ENCODE measurements at places on chromosomes 7 and 10. TPM values are rescaled to one million over a fixed set of nuclear protein-coding genes. Genes with fewer than 3 reads are reported as not detected.

- peak; percentile 79 for DNase-seq
Measured at GRCh38 chr10:98316661-98317060, 48.7 kb upstream of the LOXL4 start.

LFNG gene
- total RNA-seq: 11.6 TPM

SPDYE3 gene
- total RNA-seq: not detected

GRCh38 chr7:112494656-112495055 is 13.9 kb downstream of the LSMEM1 start:
- no peak for DNase-seq

DNA sequence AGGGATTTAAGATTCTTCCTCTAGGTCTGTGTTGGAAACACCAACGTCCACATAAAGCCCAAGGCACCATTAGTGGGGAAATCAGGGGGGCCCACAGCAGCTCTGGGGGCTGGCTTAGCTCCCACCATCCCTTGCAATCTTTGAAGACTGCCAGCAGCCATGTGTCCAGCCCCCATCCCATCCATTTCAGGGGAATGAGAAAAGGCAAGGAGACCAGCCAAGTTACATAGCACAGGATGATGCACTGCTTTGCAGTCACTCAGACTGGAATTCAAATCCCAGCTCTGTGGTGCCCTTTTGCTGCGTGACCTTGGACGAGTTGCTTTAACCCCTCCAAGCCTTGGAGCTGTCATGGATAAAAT is 108.9 kb upstream of the ZMIZ1 start:
- DNase-seq: no peak

DNA sequence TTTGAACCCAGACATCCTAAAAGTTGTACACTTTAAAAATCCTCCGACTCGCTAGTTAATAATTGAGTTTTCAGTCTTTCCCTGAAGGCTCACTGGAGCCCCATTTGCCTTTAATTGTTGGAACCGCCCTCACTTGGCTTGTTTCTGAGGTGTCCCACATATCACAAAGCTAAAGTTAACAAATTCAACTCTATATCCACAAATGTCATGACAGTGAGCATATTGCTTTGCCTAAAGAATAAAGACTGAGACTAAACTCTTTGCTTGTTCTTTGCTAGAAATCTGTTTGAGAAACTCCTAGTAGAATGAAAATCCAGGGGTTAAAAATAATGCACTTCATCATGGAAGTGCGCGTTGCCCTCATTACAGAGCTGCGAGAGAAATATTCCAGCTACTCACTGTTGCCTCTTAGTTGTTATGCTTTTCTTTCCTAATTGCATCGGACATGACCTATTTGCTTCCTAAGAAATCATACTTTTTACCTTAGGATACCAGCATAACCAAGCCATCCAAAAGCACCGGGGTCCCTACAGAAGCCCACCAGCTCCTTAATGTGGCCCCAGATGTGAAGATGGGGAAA is 752 bp downstream of the THSD7A start:
- no peak for DNase-seq

- no peak for DNase-seq
Measured at GRCh38 chr7:98027342-98028033, 37.5 kb upstream of the OCM2 start.

GRCh38 chr7:79180533-79180932 is 272.9 kb downstream of the MAGI2 start:
- DNase-seq: no peak

LRRD1 gene
- under 0.01 TPM for total RNA-seq

DNA sequence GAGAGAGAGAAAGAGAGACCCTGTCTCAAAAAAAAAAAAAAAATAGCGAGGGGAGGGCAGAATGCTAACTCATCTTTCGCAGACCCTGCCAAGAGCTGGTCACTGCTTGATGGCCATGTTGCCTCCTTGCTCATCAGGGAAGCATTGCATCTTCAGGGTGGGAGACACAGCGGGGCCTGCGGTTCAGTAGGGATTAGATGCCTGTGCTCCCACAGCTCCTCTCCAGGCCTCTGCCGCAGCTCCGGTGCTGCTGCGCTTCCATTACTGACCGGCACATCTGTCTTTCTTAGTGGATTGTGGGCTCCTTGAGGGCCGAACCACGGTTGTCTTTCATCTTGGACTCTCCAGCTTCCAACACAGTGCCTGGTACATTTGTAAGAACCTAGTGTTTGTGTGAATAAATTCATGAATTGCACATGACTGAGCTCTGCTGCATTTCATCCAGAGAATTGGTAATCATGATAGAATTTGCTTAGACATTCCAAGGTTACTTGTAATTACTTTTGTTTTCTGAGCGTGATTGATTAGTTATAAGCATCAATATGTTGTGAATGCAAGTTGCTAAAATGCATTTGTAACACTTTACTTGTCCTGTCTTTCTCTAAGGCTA is 16.8 kb downstream of the HK1 start:
- DNase-seq: no peak

DNA sequence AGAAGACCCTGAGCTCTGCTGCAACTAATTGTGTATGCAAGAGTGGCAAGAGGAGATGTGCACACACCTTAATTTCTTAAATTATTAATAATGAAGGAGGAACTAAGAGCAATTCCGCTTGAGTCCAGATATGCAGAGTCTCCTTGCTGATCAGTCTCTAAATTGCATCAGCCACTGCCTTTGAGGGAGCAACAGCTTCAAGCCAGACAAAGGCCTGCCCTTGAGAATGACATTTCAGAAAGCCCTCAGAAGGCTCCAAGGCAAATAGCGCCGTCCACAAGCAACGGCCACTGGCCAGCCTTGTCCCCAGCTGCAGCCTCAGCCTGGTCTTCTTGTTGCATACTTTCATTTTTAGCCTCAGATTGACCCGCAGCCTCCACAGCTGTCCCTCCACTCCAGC is 110.6 kb upstream of the RNF32 start:
- DNase-seq: no peak

DNA sequence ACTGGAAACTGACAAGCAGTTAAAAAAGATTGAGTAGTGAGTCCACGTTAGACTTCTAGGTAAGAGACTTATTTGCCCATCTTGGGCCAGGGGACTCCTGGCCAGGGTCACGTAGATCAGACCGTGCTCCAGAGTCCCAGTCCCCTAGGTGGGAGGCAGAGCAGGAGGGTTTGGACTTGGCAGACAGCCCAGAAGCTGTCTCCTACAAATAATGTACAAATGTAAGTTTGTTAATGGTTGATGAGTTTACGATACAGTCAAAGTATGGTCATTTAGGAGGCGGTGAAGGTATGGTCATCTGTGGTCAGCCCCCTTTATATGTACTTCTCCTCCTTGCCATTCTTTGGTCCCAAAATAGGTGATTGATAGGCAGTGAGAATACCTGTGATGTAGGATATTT is 28.2 kb downstream of the INPP5F start:
- DNase-seq: no peak

GRCh38 chr10:89388806-89389205 is 3.6 kb upstream of the IFIT1 start:
- no peak for DNase-seq

C10orf53 gene
- not detected for total RNA-seq

- DNase-seq: no peak
Measured at GRCh38 chr10:123746061-123746460, 79.9 kb downstream of the GPR26 start.

NUTM2D gene
- total RNA-seq: 0.44 TPM

GRCh38 chr7:158829021-158829341 is 328 bp downstream of the ESYT2 start:
- peak; percentile 89 for DNase-seq

ZNF467 gene
- total RNA-seq: 5.0 TPM

DNA sequence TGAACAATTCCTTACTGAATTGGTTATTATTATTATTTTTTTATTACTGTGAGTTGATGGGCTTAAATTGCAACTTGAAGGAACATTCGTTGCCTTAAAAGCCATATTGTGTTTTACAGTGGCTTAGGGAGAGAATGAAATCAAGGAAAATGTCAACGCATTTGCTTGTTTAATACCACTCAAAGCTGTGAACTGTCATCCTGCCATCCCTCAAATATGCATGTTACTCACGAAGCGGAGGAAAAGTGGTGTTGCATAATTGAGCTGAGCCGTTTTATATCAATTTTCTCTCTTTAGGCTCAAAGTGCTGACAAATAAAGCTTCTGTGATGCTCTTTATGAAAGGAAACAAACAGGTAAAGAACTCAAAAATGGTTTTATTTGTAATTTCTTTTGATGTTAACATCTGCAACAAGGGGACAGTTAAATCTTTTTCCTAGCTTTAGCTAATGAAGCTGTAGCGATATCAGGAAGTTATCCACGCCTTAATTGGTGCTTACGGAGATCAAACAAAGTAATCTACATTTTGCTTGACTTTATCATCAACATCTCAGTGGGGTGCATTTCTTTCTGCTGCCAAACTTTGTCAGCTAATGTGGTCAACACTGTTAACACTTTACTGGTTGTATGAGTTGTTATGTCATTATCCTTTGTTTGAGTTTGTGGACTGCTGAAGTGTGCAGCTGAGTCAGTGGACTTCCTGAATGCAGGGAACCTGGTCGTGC is 33.1 kb downstream of the GLRX3 start:
- peak; percentile 31 for DNase-seq

DMBT1 gene
- not detected for total RNA-seq

- DNase-seq: peak; percentile 63
Measured at GRCh38 chr7:128405471-128406313, 4.1 kb downstream of the IMPDH1 start.

DNA sequence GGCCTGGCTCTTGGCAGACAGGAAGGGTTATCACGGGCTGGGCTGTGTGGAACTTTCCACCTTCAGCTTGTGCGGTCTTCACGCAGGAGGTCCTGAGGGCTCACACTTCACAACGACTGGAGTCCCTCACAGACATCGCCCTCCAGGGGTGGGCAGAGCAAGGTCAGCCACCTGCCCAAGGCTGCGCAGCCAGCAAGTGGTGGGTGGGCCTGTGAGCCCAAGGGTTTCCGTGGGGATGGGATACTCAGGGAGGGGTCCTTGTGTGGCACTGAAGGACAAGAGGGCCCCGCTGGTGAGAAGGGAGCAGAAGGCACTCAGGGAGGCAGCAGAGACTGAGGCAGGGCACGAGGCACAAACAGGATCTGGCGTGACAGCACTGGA is 22.0 kb downstream of the PDIA4 start:
- no peak for DNase-seq

GRCh38 chr7:93092757-93093370 is 24.9 kb downstream of the SAMD9 start:
- DNase-seq: peak; percentile 47

- DNase-seq: no peak
Measured at GRCh38 chr7:82469207-82469606, 25.6 kb upstream of the CACNA2D1 start.

GRCh38 chr10:28975891-28976531 is 298.7 kb downstream of the BAMBI start:
- no peak for DNase-seq

- DNase-seq: no peak
Measured at GRCh38 chr10:62843600-62843999, 27.4 kb upstream of the EGR2 start.

DNA sequence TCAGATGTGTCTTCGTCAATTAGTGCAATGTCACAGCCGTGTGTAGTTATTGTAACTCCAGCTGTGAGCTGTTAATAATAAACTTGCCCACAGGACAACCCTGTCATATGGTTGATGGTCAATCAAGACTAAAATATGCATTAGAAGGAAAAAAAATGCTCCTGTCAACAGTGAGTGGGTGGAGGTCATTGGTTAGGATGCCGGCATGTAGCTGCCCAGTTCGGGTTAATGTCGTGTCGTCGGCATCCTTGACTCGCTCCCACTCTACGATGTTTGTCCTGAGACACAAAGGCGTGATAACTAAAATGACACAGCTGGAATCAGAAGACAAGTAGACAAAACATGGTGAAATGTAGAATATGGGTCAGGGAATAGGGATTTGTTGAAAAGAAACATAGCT is 442.8 kb upstream of the NPVF start:
- no peak for DNase-seq

GRCh38 chr7:14924398-14924797 is 21.8 kb upstream of the DGKB start:
- no peak for DNase-seq

DNA sequence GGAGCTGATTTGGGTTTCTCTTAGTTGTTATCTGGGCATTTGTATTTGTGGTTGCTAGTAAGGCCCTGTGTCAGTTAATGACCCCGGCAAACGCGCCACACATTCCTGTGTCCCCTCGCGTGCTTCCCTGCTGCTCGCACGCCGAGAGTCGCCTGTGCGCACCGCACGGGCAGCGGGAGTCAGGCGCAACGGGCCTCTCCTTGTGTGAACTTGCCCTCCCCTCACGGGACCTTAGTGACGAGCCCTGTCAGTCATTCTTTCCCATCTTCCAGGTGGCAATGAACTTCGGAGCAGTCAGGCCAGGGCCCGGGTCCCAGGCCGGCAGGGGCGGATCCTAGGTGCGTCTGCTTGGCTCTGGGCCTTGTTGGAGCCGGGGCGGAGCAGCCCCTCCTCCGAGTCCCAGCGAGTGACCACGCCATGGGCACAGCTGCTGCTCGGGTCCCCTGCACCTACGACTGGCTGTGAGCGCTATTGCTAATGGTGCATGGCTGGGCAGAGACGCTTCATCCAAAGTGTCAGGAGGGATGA is 12.4 kb upstream of the PRKAR1B start:
- DNase-seq: no peak

KCNIP2 gene
- under 0.01 TPM for total RNA-seq

KIF20B gene
- 5.0 TPM for total RNA-seq

DNA sequence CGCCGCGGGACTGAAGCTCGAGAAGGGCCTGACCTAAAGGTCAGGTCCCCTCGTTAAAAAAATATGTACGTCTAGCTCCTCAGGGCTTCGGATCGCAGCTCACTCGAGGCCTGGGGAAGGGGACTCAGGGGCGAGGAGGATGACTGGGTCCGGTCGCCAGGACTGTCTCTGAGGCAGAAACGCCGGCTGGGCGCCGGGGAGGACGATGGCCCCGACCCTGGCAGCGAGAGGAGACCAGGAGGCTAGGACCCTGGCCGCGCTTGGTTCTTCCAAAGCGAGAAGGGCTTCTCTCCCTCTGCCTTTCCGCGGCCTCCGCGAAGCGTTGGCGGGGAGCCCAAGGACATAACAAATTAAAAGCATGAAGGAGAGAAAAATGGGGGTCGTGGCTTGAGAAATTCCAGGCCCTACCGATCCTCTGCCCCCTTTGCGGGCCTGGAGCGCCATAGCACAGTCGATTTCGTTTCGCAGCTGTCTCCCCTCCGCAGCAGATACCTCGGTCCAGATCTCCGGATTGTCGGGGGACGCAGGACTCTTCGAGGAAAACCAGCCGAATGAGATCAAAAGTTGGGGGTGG is 3.1 kb downstream of the NKX2-3 start:
- no peak for DNase-seq

APBB1IP gene
- under 0.01 TPM for total RNA-seq

- no peak for DNase-seq
Measured at GRCh38 chr10:14534152-14534551, 203.4 kb upstream of the FRMD4A start.
